ENCODE measurements at places on chromosomes 11 and 22.

DNA sequence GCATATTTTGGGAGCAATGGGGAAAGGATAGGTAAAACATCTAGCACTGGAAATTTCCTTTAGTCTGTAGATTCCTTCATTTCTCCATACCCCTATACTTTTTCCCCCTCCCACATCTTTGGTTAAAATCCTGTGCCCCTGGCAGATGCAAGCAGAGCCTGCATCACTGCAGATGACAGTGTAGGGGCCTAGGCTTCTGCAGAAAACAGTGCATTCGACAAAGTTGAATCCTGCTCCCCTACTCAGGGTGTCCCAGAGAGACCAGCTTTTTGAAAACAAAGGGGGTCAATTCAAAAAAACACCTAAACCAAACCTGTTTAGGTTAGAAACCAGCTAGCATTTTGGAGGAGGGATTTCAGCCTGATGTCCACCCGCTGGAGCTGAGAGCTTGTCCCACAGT lies 43.8 kb upstream of the BLID start:
- DNase-seq, result no peak

- no peak for DNase-seq
Measured at GRCh38 chr22:36145881-36146280, 14.7 kb downstream of the APOL3 start.

DNA sequence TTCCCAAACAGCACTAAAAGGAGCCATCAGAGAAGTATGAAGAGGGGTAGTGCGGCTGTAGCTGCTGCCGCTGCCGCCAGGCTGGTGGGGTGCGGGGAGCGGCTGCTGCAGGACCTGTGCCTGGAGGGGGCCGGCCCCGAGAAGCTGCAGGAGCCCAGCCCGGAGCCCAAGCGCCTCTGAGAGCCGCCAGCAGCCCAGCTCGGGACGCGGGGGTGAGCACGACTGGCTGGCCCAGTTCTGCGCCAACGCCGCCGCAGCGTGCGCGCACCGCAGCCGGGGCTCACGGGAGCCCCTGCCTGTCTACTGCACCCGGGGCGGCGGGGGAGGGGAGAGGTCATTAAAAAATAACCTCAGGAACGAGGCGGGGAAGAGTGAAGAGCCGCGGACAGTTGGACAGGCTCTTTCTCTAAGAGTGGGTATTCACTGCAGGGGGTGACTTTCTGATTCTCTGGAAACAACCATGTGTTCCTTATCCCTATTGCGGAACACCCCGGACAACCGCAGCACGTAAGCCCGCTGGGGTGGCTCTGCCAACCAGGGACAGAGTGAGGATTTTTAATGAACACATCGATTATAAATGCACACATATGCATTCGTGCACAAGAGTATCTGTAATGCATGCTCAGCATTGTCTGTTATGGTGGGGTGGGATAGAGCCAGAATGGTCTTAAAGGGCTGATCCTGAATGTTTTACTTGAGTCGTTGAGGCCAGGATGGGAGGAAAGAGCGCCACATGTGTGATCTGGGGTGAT lies 453 bp downstream of the GAS2 start:
- no peak for DNase-seq

DNA sequence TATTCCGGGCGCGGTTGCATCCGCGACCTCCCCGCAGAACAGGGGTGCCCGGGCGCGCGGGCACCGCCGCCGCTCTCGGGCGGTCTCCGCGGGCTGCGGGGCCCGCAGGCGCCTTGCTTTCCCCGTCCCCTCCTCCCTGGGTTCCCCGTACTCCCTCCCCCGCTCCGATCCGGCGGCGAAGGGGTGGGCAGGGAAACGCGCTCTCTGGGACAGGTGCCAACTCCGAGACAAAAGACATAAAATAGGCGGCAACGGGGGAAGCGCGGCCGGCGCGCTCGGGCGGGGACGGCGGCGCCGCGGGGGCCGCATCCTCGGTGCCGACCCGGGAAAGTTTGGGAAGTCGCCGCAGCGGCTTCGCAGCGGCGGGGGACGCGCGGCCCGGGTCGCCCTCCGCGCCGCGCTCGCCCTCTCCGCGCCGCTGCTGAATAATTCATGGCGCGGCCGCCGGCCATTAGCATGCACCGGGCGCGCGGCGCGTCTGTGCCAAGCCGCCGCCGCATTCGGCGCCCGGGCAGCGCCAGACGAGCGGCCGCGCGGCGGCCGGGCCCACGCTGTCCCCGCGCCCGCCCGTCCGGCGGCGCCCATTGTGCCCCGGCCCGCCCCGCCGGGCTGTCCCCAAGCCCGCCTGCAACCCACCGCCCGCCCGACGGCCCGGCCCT lies 78.7 kb upstream of the PPARA start:
- no peak for DNase-seq

DNA sequence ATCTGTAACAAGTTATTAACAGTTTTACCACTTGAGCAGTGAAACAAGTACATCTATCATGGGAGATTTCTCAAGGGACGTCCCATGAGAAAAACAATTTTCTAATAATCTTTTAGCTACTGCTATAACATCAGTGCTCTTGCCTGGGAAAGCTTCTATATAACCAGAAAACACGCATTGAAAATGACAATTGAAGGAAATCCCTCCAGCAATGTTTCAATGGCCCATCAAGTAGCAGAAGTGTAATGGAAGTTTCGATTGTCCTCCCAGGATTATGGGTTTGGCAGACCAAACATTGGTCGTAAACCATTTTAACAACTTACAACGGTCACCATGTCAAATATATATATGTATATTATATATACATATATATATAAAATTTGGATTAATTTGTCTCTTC lies 8.0 kb upstream of the PRR33 start:
- no peak for DNase-seq

- DNase-seq, result no peak
Measured at GRCh38 chr11:35549787-35550186, 24.4 kb upstream of the PAMR1 start.

DNA sequence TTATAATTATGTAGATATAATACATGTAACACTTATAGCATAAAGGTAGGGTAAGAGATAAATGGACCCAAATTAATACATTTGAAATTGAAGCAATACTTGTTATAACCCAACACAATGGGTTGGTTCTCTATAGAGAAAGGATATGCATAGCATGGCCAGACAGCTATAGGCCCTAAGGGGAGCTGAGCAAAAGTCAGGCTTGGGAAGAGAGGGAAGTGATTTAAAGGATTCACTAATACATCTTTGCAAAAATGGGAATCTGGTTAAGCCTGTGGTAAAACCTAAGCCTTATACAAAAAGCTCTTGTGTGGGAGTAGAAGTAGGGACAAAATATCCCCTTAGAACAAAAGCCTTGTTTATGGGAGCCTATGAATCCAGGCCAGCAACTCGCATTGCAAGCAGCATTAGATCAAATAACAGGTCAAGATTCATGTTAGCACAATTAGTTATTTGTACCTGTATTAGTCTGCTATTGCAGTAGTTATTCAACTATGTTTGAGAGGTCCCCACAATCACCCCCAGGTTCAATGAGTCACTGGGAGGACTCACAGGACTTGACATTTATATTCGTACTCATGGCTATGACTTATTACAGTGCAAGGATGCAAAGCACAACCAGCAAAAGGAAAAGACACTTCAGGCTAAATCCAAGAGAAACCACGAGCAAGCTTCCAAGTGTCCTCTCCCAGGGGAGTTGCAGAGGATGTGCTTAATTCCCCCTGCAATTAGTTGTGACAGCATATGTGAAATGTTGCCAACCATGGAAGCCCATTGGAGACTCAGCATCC lies 144.7 kb upstream of the LMO1 start:
- DNase-seq, result no peak

- DNase-seq, result no peak
Measured at GRCh38 chr11:16297332-16297731, 59.0 kb downstream of the SOX6 start.

DNA sequence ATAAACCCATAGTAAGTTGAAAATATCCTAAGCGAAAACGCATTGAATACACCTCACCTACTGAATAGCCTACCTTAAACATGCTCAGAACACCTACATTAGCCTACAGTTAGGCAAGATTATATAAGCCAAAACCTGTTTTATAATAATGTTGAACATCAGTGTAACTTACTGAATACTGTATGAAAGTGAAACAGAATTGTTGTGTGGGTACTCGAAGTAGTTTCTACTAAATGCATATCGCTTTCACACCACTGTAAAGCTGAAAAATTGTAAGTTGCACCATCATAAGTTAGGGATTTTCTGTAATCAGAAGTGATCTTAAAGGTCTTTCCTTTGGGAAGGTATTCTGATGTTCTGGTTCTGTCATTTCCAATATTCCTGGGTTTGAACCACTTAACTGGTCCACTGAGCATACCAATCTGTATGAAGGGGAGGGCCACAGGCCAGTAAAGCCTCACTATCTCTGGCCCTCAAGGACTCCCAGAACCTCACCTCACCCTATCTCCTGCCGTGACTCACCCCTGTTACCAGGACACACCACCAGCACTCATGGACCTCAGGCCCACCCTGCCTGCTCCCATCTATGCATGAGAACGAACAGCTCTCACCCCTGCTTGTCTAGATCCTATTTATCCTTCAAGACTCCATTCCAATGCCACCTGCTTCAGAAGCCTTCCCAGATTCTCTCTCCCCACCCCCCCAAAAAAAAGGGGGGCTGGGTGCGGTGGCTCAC lies 70.0 kb downstream of the NAT10 start:
- no peak for DNase-seq

GRCh38 chr11:26823963-26824362 lies 102.1 kb upstream of the SLC5A12 start:
- no peak for DNase-seq

GRCh38 chr11:22203281-22203680 lies 10.4 kb downstream of the ANO5 start:
- no peak for DNase-seq

GRCh38 chr11:123427405-123427804 lies 2.7 kb upstream of the GRAMD1B start:
- DNase-seq, result no peak

- DNase-seq, result no peak
Measured at GRCh38 chr22:28768701-28769393, 3.6 kb upstream of the CCDC117 start.

DNA sequence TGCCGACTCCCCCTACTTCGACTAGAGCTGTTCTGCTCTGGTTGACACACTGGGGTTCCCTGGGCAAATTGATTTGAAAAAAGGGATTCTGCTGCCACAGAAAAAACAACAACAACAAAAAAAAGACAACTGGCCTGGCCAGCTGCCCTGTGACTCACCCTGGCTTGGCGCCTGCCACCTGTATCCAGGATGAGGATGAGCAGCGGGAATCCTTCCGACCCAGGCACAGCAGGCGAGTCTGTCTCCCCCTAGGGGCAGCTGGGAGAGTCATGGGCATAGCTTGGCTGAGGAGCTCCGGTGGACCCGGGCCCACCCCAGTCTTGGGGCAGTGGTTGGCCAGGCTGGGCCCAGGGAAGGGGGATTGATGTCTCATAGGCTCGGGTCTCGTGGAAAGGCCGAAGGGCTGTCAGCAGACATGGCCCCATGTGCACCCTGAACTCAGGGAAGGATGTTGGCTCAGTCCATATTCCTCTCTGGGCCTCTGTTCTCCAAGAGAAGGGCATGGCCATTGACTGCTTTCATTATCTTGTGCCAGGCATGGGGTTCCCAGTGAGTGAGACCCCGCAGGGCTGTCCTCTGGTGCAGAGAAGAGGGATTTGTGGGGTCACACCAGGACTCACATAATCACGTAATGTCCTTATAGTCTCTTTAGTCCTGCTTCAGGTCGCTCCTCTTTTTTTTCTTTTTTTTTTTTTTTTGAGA lies 10.4 kb upstream of the SUN2 start:
- DNase-seq, result no peak
